ENCODE measurements at places on chromosomes 1 and 21.

DNA sequence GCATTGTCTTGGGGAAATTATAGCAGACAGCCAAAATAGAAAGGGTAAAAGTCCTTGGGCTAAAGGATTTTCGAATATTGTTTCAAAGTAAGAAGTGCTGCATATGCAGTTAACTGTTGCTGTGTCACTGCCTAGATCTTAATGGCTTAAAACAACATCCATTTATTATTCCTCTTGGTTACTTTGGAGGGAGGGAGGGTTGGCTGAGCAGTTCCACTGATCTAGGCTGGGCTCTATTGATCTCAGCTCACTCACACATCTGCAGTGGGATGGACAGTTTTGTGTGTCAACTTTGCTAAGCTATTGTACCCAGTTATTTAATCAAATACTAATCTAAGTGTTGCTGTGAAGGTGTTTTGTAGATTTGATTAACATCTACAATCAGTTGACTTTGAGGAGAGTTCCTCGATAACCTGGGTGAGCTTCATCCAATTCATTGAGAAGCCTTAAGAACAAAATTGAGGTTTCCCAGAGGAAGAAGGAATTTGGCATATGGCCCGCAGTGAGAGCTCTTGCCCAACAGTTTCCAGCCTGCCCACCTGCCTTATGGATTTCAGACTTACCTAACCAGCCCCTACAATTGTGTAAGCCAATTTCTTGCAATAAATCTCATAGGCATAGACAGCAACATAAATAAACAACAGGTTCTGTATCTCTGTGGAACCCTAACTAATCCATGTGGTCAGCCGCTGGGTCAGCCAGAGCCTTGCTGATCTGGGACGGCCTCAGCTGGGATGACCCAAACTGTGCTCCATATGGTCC, 187.3 kb downstream of the AK5 start:
- peak; percentile 5 for DNase-seq

- DNase-seq, result peak; percentile 53
These were observed 932 bp downstream of the SLC30A1 start for GRCh38 chr1:211577819-211578639.

- no peak for DNase-seq
These were observed 35.4 kb downstream of the TBCE start for GRCh38 chr1:235402457-235403200.

- no peak for DNase-seq
These were observed 25.0 kb downstream of the LAMB3 start for GRCh38 chr1:209627027-209627731.

DNA sequence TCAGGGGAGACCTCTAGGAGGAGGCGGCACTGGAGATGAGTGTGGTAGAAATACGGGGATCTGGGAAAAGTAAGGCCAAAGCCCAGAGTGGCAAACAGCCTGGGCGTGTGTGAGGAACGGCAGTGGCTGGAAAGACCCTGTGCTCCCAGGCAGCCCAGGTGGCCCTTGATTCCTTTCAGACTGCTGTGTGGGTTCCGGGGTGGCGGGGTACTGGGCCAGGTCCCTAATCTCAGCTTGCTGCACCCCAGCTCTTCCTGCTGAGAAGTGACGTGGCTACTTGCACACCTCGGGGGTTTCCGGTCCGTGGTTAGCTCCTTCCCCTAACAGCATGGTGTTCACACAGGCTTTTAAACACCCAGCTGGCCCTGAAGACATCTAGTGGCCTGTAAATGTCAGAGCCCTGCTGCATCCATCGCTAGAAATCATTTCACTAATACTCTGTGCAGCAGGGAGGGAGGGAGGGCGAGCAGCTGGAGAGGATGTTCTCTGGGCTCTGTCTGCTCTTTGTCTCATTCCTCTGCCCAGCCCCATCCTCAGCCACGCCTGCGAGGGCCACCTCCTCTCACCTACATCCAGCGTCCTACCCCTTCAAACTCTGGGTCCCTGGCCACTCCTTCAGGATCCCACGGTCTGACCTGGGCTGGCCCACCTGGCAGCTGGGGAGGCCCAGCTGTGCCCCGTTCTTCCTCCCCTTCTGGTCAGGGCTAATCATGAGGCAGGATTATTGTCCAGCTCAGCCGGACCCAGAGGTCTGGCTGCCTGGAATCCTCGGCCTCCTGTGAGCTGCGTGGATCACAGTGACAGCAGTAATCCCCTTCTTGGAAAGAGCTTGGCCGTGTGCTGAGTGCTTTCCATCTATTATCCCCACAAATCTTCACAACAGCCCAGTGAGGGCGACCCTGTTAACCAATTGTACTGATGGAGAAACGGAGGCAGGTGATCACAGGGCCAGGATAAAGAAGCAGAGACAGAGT, 7.2 kb downstream of the ZDHHC18 start:
- no peak for DNase-seq

DNA sequence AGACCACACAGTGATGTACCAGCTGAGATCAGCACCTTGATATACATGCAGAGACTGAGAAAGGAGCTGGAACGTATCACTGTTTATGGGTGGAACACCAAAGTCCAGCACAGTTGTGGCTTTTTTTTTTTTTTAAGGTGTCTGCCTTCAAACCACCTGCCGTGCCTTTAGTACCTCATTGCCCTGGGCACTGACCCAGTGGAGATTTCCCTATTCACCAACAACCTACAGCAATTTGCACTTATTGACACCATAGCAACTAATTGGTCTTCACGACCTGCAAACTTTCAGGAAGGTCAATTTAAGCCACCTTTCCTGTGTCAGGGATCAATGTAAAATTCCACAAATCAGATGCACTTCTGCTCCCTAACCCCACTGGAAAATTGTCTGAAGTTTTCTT, 181.6 kb upstream of the ADGRL2 start:
- no peak for DNase-seq

- DNase-seq, result no peak
These were observed 7.4 kb upstream of the S100A10 start for GRCh38 chr1:152000964-152001630.

DNA sequence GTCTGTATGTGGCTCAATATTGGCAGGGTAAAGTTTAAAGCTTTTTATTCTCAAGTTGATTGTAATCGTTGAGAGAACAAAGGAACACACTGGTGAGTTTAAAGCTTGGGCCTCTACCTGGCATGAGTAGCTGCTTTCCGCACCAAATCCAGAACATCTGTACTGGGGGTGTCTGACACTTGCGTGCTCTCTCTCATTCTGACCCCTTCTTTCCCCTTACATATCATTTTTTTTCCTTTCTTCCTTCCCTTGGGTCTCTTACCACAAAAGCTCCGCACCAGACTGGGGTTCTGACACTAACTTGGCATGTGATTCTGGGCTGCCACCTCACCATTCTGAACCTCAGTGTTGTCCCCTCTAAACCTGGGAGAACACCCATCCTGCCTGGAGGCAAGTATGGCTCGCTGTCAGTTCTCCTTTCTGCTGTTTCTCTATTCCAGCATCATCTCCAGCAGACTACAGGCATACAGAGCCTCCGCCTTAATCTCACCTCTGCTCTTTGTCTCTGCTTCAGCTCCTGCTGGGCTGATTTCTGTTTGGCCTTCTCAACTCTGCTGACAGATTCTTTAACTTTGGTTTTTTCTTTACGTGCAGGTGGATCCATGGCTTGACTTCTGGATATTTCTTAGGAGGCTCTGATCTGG, 859 bp upstream of the ERMAP start:
- DNase-seq, result peak; percentile 15

DNA sequence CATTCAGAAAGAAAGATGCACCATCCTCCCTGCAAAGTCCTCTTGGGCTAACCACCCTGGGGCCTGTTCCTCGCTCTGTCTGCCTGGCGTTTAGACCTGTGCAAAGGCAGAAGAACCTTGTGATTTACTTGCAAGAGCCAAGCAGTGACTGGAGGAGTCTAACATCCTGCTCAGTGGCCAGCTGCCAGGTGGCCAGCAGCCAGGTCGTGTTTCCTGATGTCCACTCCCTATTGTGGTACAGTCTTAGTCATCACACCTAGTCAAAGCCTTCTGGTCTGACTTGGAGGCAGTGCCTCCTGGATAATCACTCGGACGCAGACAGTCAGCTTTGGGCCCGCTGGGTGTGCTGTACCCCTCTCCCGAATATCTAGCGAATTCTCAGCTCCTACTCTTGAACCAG, 118.1 kb downstream of the PGBD5 start:
- peak; percentile 88 for DNase-seq

GRCh38 chr1:193588311-193589082, 402.1 kb upstream of the B3GALT2 start:
- no peak for DNase-seq

DNA sequence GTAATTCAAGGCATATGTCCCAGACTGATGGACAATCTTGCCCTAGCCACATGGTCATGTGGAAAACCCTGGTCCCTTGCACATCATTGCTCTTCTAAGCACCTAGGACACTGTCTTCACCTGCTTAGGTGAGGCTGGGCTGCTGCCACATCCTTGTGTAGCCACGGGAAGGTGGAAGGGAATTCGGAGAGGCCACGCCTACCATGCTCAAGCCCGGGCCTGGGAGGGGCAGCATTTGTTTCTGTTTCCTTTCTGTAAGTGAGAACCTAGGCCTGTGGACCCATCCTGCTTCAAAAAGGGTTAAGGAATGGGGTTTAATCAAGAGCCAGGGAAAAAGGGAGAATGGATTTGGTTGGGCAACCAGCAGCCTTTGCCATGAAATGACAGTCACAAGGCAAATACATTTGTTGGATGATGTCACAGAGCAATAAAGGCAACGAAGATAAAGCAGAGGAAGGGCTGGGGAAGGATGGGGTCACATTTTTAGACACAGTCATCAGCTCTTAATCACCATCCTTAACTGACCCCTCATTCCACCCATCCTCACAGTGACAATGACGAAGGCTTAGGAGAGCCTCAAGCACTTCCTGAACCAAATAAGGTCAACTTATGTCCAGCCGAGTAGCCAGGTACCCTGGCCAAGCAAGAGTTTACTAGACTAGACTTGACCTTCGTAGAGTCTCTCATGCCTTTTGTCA, 10.1 kb upstream of the LRRC38 start:
- no peak for DNase-seq

DNA sequence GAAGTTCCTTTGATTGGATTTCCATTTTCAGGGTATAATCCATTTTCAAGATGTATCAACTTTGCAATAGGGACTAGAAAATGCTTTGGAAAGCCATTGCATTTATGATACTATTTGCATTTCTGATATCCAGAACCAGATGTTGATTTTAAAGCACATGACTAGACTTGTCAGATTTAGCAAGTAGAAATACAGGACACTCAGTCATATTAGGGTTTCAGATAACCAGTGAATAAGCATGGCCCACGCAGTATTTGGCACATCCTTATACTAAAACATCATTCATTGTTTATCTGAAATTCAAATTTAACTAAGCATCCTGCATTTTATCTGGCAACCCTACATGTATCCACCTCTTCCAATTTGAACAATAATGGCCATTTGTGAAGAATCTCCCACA, 113.3 kb upstream of the DPT start:
- DNase-seq, result no peak

GRCh38 chr1:67969446-67969845, 81.0 kb downstream of the DIRAS3 start:
- no peak for DNase-seq

GRCh38 chr1:165328136-165328535, 28.4 kb downstream of the LMX1A start:
- DNase-seq, result no peak

- peak; percentile 73 for DNase-seq
These were observed 47.9 kb downstream of the PHACTR4 start for GRCh38 chr1:28417441-28417922.

DNA sequence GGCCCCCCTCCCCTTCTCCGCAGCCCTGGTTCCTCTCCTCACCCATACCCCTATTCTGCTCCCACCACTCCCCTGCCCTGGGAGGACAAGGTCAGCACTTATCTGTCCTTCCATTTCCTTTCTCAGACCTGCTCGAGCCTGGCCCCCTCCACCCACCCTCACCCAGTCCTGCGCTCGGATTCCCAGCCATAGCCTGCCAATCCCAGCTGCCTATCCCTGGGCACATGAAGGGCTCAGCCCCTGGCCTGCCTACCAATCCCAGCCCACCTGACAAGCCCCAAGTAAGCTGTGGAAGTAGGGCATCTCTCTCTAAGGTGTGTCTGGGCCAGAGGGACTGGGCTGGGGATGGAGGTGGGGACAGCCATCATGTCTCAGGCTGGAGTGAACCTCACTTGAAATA, 5.4 kb downstream of the BLACAT1 start:
- DNase-seq, result no peak

- DNase-seq, result no peak
These were observed 235.4 kb downstream of the PTPRU start for GRCh38 chr1:29471487-29472313.

DNA sequence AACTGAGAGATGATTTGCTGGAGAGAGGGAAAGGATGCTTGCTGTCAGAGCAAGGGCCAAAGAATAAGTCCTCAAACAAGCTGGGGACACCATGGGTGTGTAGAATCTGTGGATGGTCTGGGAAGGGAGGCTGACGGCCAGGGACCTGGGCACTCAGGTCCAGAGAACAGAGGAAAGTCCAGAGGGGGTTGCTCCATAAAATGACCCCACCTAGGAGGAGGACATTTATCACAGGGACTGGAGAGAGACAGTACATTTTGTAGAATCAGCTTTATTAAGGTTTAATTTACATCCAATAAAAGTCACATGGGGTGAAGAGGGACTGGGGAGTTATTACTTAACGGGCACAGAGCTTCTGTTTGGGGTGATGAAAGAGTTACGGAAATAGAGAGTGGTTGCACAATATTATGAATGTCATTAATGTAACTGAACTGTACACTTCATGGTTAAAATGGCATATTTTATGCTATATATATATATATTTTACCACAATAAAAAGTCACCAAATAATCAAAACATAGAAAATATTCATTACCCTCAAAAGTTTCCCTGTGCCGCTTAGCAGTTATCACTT, 73.0 kb upstream of the ABCD3 start:
- DNase-seq, result no peak

DNA sequence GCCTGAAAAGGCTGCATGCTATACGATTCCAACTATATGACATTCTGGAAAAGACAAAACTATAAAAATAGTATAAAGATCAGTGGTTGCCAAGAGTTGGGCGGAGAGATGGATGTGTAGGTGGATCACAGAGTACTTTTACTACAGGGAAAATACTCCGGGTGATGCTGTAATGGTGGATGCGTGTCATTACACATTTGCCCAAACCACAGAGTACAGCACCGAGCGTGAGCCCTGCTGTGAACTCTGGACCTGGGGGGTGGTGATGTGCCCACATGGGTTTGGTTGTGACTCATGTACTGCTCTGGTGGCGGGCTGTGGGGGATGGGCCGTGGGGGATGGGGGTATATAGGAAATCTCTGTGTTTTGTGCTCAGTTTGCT, 162.7 kb upstream of the COL6A1 start:
- peak; percentile 60 for DNase-seq

All from fibroblast of the aortic adventitia (primary cell).